CD4-positive, alpha-beta T cell treated with Interleukin-6 for 4 hours (primary cell): ENCODE measurements at places on chromosomes 16 and 17.

GRCh38 chr16:84673203-84673535 lies 24.9 kb downstream of the KLHL36 start:
- DNase-seq: no peak

GRCh38 chr16:57213462-57213861 lies 27.3 kb downstream of the RSPRY1 start:
- no peak for DNase-seq

GRCh38 chr16:14321542-14321941 lies 250.4 kb downstream of the MRTFB start:
- no peak for DNase-seq

DNA sequence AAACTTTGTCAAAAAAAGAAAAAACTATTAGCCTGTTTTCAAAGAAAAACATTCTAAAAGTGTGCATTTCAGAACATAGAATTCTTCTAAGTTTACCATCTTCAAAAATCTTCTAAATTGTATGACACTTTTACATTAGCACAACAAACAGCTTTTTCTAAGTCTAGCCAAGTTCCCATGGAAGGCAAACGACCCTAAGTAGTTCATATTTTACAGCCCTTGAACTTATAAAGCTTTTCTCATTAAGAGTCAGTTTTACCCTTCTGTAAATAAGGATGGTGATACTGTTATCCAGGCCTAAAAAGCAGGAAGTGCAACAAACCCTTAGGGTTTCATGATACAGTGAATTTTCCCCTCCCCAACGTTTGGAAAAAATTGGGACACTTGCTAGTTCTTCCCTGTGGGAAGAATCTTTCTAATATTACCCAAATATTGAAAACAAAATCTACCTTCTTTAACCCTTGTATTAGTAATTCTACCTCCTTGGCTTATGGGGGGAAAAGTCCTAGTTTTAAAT lies 4.0 kb upstream of the ARL6IP1 start:
- DNase-seq: no peak
